Activated B cell treated with CpG ODN at 0.5 μM for 24 hours (primary cell): ENCODE measurements at places on chromosomes 16 and 17. TPM values are rescaled to one million over a fixed set of nuclear protein-coding genes. Genes with fewer than 3 reads are reported as not detected.
A peak's percentile ranks its signal among the peaks of the same experiment; 100 is the strongest.

Gene ETV4
- 0.10 TPM in 1 of 2 replicates, not detected in the other for total RNA-seq

Gene FSCN2
- total RNA-seq, result 3.2 and 5.5 TPM in 2 replicates

Gene PABPN1L
- total RNA-seq, result 0.44 and 0.67 TPM in 2 replicates

Gene SLC5A2
- total RNA-seq, result not detected in 2 replicates

Gene CYTH1
- 368 and 391 TPM in 2 replicates for total RNA-seq

DNA sequence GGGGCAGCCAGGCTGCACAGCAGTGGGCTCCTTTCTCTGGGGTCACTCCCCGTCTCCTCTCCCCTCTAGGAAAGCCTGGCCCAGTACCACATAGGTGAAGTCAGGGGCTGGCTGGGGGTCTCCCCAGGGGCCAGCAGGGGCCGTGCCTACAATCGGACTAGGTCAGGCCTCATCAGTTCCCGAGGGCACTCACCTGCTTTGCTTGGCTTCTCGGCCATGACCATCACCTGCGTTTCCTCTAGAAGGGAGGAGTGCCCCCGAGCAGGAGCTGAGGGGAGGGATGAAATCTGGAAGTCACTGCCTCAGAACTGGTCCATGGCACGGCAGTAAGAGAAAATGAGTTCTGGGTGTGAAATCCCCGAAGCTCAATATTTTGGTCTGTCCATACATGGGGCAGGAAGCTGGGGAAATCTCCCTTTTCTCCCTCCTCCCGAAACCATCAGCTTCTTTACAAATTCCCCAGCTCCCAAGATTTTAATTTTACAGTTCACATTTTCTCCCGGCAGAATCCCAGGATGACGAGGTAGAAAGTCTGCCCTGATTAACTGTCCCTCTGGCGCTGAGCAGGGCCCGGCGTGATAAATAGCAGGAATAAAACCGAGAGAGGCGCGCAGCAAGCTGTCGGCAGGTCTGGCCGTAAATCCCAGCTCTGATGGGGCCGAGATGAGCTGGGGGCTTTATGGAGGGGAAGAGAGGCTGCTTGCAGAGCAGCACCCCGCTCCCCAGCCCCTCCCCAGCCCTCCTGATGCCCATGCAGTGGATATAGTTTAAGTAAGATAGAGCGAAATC lies 172.1 kb downstream of the RBFOX3 start:
- DNase-seq, result no peak

DNA sequence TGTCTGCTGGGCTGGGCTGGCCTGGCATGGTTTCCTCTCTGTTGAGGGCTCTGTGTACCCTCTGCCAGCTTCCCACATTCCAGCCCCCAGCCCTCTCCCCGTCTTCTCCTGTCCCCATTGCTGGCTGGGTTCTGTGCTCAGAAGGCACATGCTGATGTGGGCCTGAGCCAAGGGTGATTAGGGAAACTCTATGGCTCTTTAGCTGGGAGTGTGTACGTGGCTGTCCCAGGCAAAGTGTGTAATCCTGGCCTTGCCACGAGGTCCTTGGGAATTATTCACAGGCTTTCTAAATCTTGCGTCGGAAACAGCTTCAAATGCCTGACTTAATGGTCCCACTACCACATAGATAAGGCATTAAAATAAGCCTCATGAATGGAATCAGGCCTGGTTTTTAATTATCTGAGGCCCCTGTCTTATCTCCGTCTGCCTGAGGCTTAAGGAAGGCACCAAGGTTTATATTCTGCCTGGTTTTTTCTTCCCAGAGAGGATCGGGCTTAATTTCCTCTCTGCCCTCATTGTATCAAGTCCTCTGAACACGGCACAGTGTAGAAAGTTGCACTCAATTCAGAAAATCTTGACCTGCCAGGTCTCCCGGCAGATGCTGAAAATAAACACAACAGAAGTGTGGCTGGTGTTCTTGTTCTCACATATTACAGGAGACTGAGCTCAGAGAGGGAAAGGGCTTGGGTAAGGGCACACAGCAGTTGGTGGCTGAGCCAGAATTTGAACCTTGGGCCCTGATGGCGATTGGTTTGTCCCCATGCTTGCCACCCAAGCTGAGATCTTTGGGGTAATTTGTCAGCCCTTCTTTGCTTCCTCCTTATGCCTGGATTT lies 52.9 kb upstream of the LGALS9 start:
- no peak for DNase-seq

- DNase-seq, result no peak
Measured at GRCh38 chr16:68369168-68369567, 58.3 kb downstream of the PRMT7 start.

GRCh38 chr16:57203451-57203850 lies 17.3 kb downstream of the RSPRY1 start:
- DNase-seq, result no peak

GRCh38 chr16:8874388-8874787 lies 5.6 kb upstream of the CARHSP1 start:
- no peak for DNase-seq

GRCh38 chr17:9676820-9677310 lies 31.5 kb downstream of the USP43 start:
- no peak for DNase-seq

GRCh38 chr17:65553009-65553645 lies 8.3 kb downstream of the AXIN2 start:
- no peak for DNase-seq

DNA sequence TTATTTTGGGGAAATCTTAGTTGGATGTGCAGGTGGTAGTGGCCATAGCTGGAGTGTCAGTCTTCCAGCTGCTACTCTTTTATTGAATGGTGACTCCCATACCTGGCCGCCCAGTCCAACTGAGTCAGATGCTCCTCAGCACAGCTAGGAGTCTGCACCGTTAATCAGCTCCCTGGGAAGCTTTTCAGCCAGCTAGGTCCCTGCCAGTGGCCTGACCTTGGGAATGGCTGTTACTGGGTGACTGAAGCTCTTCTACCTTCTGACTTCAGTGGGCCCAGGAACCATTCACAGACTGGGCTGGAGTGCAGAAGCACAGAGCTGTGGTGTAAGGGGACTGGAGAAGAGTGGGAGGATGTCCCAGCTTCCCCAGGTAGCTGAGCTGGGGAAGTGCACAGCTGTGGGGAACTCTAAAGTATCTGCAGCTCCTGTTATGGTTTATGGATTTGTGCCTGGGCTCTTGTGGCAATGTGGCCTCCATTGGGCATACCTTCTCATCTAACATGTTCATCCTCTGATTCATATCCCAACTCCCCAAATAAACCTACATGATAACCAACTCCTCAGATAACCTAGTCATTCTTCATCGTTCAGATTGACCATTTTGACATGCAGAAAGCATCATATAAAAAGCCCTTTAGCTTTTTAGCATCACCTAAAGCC lies 14.0 kb downstream of the ALKBH5 start:
- DNase-seq, result no peak

GRCh38 chr17:71985111-71986039 lies 135.4 kb upstream of the SOX9 start:
- DNase-seq, result no peak

DNA sequence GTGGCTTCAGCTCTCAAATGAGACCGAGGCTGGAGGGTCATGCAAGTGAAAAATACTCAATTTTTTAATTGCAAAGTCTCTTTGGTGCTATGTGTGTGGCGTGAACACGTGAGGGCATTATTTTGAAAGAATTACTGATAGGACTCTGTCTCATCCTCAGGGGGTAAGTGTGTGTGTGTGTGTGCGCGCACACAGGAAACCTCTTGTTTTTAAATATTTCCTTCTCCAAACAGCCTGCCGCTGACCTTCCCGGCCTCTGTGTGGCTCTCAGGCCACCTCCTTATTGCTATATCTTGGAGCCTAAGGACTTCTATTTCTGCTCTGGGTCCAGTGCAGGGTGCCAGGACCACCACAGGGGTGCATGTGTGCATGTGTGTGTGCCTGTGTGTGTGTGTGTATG lies 99.7 kb downstream of the CMIP start:
- DNase-seq, result no peak

DNA sequence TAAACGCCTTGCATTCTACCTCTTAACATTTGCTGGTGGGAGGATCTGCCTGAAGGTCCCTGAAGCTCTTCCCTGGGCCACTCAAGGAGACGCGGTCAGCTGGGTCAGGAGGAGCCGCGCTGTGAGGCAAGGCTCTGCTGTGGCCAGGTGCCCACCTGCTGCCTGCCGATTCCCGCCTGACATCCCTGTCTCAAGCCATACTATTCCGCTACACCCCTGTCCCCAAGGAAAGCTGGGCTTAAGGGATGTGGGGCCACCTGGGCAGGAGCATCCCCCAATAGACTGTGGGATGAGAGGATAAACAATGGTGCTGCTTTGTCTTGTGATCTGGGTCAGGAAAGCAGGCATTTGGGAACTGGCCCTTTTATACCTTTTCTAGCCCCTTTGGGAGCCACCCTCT lies 5.1 kb downstream of the TPPP3 start:
- no peak for DNase-seq

GRCh38 chr16:84800158-84800978 lies 19.4 kb upstream of the CRISPLD2 start:
- DNase-seq, result no peak

GRCh38 chr17:57289613-57290012 lies 33.3 kb downstream of the MSI2 start:
- no peak for DNase-seq

DNA sequence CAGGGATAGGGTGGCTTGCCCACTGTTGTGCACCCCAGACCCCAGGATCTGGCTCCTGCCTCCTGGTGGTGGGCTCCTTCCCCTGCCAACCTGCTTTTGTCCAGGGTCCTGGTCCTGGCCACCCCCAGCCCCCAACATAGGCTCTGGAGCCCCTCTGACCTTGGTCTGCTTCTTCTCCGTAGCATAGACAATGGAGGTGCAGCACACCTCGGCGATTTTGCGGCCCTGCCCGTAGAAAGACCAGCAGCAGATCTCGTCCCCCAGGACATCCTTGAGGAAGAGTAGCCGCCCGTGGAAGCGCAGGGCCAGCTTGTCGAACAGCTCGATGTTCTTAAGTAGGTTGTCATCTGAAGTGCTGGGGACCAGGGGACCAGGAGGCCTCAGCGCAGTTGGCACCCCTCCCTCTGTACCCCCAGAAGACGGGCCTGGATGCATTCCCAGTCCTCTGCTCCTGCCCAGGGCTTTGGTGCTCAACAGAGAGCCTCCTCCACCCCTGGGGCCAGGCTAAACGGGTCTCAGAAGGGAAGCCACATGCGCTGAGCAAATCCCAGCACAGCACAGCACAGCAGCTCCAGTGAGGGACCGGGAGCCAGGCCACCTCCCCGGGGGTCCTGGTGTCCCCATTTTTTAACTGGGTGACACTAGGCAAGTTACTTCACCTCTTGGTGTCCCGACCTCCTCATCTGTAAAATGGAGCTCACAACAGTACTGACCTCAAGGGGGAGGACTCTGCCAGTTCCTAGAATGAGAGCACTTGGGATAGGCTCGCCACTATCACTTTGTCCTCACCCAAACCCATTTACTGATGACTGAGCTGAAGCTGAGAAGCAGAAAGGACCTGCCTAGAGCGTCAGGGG lies 10.8 kb downstream of the ASPHD1 start:
- no peak for DNase-seq

DNA sequence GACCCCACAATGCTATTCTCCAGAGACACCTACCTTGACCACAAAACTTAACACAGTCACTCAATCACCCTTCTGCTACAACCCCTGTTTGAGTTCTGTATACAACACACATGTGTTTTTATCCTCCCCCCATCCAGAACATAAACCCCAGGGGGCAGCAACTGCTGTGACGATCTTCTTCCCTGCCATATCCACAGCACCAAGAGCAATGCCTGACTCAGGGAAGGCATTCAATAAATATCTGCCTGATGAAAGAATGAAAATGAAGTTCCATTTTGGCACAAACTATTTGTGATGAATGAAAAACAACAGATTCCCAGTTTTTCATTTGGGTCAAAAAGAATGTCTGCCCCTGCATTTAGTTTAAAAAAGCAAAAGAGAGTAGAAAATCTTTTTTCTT lies 27.0 kb downstream of the ASIC2 start:
- no peak for DNase-seq

DNA sequence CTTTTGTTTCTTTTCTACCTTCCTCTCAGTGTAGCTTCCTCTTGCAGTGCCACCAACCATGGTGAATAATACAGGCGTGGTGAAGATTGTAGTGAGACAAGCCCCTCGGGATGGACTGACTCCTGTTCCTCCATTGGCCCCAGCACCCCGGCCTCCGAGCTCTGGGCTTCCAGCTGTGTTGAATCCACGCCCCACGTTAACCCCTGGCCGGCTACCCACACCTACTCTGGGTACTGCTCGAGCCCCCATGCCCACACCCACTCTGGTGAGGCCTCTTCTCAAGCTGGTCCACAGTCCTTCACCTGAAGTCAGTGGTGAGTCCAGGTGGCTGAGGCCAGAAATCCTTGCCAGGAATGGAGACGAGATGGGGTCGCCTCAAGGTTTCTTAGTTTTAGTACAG lies 23.9 kb downstream of the SRCAP start:
- no peak for DNase-seq

GRCh38 chr17:44317545-44317944 lies 7.1 kb downstream of the SLC25A39 start:
- DNase-seq, result no peak

- no peak for DNase-seq
Measured at GRCh38 chr16:17773698-17774101, 302.9 kb upstream of the XYLT1 start.

DNA sequence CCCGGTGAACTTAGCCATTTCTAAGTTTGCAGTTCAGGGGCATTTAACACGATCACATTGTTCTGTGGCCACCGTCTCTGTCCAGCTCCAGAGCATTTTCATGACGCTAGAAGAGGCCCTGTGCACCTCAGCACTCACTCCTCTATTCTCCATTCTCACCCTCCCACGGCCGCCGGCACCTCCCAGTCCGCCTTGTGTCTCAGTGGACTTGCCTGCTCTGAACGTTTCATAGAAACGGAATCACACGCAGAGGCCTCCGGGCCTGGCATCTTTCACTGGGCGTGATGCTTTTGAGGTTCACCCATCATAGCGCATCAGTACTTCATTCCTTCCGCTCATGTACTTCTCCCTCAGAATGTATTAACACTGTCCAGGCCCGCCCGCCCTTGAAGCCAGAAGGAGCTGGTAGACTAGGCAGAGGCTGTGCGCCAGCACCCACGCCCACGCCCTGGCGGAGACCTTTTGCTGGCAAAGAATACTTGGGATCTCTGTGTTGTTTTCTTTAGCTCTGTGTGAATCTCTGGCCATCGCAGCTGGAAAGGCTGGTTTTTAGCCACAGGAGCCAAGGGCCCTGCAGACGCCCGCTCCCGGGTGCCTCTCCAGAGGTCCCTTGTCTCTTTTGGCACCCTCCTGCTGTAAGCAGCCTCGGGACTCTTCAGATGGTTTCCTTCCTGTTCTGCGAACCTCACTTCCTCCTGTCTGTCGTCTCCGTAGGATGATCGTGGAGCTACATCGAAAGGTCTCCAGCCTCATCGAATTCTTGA lies 23.4 kb upstream of the JPT2 start:
- no peak for DNase-seq

- peak; percentile 26 for DNase-seq
Measured at GRCh38 chr16:46658925-46659324, 30.1 kb downstream of the VPS35 start.

GRCh38 chr17:62110923-62111484 lies 45.9 kb upstream of the MED13 start:
- no peak for DNase-seq

DNA sequence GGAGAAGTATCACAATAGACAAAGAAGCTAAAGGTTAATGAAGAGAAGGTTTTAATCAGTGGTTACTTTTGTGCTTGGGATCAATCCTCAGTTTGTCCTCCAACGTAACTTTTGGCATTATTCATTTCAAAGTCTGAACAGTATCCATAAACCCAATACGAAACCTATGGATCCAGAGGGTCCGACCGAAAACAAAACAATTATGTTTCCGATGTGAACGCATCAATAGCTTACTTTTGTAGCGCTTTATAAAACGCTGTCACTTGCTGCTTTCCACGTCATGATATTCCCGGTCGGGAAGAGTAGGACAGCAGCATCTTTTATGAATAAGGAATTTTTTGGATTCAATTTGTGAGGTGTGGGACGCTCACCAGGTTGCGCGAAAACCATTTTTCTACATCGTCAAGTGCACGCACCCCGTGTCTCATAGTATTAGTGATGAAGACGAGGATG lies 383.8 kb downstream of the ZFHX3 start:
- no peak for DNase-seq
